ENCODE measurements at places on chromosomes 3 and 15.

- DNase-seq = no peak
Observed at GRCh38 chr3:52121464-52121805, 32.8 kb downstream of the POC1A start.

GRCh38 chr3:40124918-40125317 is 184.6 kb upstream of the EIF1B start:
- DNase-seq = no peak

DNA sequence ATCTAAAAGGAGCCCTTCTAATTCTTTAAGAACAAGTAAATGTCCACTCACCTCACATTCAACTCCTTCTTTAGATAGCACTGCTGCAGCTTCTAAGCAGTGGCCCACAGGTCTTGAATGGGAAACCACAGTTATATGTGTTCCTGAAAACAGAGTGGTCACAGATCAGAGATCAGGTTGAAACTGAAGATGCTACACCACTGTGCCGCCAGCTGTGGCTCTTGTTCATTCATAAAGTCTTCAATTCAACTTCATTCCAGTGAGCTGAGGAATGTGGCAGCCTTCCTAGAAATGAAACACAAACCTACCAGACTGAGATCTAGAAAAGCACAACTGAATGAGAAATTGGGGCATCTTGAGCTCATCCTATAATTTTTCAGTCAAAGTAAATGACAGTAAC is 4.0 kb downstream of the PDHB start:
- no peak for DNase-seq

GRCh38 chr3:32780071-32780734 is 37.6 kb upstream of the TRIM71 start:
- DNase-seq = no peak

DNA sequence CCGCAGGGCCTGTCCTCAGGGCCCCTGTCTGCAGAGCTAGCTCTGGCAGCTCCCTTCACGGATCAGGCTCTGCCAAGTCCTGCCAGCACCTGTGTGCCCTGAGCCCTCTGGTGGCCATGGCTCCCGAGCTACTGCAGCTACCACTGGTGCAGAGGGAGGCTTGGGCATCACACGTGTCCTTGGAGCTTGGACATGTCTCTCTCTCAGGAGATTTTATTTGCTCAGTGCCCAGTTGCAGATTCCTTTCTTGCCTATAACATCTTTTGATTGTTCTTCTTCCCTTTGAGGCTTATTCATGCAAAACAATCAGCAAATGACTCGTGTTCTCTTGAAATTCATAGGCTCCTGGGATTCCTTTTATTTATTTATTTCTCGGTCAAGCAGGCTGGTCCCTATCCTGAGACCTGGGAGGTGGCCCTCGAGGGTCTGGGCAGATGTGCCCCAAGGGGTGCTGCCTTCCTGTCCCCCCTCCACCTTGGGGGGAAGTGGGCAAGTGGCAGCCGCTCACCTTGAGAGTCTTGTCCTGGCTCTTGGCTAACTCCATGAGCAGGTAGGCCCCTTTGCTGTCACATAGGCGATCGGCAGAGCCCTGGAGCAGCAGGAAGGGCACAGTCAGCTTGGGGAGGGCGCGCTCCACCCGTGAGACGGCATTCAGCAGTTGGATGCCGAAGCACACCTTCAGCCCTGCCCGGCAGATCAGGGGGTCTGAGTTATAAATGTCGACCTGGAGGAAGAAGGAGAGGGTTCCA is 21.9 kb downstream of the ABTB1 start:
- DNase-seq = no peak

DNA sequence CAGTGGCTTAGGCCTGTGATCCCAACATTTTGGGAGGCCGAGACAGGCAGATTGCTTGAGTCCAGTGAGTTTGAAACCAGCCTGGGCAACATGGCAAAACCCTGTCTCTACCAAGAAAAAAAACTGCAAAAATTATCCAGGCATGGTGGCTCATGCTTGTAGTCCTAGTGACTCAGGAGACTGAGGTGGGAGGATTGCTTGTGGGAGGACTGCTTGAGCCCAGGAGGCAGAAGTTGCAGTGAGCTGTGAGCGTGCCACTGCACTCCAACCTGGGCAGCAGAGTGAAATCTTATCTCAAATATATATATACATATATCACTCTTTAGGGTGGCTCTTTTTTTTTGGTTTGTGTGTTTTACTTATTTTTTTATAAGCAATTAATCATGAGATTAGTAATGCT is 83.7 kb upstream of the WDR72 start:
- no peak for DNase-seq

GRCh38 chr3:133675631-133676335 is 14.0 kb upstream of the TOPBP1 start:
- no peak for DNase-seq

GRCh38 chr3:50515565-50516439 is 12.4 kb upstream of the CACNA2D2 start:
- no peak for DNase-seq

- no peak for DNase-seq
Observed at GRCh38 chr3:117261983-117262421, 552.4 kb downstream of the TUSC7 start.

- no peak for DNase-seq
Observed at GRCh38 chr3:115788921-115789470, 165.7 kb downstream of the GAP43 start.

- DNase-seq = no peak
Observed at GRCh38 chr3:183800243-183800863, 25.0 kb downstream of the MAP6D1 start.
